ENCODE measurements at places on chromosomes 6 and 20.

DNA sequence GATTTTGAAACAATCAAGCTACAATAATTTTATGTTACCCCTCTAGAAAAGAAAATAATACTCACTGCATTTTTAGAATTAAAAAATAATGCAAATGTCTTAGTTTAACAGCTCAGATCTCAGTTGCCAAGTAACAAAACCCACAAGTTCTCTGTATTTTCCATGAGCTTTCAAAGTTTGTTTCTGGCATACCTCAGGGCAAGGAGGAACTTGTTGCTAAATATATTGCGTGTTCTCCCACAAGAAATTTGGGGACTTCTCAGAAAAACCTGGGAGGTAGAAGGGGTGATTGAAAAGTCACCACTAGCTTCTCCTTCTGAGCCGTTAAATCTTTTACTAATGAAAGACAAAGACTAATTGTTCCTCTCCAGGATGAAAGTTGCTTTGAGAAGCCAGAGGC lies 236.8 kb upstream of the MARCKS start:
- DNase-seq: no peak

- no peak for DNase-seq
Measured at GRCh38 chr6:136640132-136640915, 90.1 kb upstream of the MAP7 start.

DNA sequence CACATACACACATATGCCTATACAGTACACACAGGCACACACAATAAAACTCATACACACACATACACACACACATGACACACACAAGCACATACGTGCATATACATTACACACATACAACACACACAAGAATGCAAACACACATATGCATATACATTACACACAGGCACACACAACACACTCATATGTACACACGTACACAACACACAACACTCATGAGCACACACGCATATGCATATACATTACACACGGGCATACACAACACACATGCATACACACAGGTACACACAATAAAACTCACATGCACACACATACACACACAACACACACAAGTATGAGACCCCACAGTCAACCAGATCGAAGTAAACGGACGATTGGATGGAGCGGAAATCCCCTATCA lies 238.2 kb downstream of the ERMARD start:
- no peak for DNase-seq

GRCh38 chr6:159914565-159914923 lies 23.8 kb downstream of the MAS1 start:
- no peak for DNase-seq

DNA sequence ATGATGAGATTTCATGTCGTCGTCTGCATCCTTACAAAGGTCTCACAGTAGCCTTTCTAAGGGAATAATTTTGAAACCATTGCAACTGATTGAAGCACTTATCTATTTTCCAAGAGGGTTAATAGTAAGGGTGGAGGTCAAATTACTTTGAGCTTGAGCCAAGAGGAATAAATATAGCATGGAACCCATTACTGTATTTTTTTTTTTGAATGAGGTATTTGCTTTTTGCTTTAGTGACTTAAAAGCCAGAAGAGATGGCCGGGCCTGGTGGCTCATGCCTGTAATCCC lies 78.3 kb downstream of the SCAND1 start:
- no peak for DNase-seq

GRCh38 chr6:105214668-105215067 lies 34.9 kb upstream of the POPDC3 start:
- no peak for DNase-seq

DNA sequence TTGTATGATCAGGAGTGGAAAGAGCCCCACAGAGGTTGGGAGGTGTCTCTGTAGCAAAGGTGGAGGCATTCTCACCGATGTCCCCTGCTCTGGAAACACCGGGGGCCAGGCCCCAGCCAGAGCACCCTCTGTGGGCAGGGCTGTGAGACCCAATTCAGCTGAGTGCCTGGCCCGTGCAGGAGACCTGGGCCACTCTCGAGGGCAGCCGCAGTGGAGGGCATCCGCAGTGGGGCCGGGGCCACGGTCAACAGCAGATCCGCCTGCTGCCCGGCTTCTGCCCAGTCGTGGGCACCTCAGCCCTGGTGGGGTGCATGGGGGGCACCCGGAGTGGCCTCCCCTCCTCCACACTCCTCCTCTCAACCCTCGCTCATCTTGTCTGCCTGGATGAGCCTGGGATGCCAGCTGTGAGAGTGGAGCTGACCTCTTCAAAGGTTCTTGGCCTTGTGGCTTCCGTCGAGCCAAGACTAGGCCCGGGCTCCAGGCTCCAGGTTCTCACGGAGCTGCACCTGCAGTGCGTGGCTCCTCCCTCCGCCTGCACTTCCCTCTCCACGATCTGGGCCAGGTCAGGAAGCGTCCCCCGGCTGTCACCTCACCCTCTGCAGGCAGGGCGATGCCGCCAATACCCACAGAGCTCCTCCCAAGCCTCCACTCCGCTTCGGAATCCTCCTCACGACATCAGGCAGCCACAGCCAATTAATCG lies 134.8 kb downstream of the TAF4 start:
- no peak for DNase-seq

GRCh38 chr20:46994341-46994740 lies 99.7 kb downstream of the EYA2 start:
- no peak for DNase-seq

DNA sequence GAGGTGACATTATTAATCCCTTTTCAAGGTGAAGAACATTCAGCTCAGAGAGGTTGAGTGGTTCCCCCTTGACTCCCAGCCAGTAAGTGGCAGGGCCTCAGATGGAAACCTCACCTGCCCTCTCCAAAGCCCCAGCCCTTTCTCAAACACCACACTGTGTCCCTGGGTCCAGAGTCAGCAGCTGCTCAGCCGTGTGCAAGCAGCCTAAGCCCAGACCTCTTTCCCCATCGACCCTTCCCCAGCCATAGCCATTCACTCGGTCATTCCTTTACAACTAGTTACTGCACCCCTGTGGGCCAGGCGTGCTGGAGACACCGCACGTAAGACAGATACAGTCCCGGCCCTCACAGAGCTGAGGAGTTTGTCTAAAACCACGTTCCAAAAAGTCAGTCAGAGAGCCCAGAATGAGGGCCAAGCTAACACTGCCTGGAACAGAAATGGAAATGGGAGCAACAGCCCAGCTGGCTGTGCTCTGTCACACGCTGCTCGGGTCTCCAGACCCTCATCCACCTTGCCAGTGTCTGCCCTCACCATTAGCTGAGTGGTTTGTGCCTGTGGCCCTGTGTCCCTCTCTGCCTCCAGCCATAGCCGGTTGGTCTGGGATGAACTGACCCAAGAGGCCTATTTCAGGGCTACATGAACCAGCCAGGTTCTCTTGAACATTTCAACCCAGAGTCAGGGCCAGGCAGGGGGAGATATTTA lies 29.6 kb downstream of the ZC3H12D start:
- DNase-seq: no peak

GRCh38 chr20:21126581-21126870 lies 644 bp downstream of the KIZ start:
- no peak for DNase-seq

DNA sequence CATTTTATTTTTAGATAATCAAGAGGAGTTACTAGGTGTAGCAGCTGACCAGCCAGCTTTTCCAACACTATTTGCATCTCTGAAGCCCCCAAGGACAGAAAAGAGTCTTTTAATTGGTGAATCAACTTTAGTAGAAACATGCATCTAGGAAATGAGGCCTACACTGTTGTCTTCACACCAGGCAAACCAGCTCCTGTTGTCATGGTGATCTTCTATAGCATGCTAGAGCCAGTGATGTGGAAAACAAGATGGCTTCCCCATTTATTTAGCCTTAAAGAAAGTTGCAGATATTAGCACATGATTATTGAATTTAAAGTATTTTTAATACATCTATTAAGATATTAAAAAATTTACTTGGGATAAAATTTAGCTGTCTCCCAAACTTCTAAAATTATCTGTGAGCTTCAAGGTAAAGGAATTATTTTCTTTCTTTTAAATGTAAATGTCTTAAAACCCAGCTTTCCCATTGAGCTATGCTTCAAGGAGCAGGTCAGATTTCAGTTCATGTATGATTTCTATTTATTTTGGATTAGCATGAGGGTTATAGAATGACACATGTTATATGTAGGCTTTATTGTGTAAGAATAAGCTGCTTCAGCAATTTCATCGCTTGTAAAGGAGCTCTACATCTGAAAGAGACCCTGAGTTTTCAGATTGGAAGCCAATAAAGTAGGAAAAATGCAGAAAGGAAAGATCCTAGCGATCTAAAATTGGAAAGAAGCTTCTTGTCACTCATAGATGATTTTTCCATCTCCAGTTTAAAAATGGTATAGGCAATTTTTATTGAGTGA lies 564.9 kb upstream of the CITED2 start:
- no peak for DNase-seq

DNA sequence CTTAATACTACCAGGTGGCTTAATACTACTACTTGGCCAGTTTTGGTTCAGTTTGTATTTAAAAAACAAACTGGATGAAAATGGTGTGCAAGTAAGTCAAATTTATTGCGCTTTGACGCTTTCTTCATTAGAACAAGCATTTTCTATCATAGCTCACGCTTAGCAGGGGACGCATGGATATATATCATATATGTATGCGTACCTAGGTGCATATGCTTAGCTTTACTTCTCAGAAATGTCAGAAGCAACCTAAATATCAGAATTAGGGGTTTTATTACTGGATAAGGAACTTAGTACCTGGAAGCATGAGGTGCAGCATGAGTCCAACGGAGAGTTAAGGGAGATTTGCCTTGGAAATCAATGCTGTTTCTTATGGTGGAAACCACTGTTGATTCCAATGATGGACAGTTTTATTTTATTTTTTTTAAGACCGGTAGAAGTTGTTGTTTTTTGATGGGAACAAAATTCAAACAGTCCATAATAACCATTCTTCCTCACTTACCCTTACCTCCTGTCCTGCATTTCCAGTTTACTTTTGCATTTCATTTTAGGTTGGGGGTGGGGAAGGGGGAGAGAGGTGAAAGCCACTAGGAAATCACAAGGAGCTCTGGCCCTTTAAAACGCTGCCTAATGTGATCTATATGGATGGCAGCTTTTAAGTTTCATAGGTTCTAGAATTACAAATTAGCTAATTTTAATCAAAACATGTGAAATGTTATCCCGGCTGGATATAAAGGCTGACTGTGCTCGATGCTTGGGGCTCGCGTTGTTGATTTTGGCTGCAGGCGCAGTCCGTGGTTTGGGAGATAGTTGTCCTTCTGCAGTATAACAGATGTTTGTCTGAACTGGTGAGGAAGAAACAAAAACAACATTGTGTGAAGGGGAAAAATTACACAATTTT lies 2.1 kb downstream of the SOBP start:
- no peak for DNase-seq

DNA sequence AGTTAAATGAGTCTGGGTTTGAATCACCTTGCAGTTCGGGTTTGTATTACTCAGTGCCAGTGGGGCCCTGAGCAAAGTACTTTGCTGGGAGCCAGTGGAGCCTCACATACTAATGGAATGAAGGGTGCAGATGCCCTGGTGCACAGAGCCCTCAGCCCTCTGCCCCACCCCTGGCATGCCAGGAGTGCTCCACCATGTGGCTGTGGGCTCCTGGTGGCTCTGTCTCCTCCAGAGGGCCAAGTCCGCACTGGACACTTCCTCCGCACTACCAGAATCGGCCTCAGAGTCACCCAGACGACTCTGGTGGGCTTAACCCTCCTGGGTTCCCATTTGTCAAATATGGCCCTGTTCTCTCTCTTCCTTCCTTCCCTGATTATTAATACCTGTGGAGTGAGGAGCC lies 94.0 kb downstream of the STK35 start:
- no peak for DNase-seq

- no peak for DNase-seq
Measured at GRCh38 chr6:47483853-47484546, 6.4 kb downstream of the CD2AP start.

- no peak for DNase-seq
Measured at GRCh38 chr6:142332393-142333098, 30.7 kb downstream of the ADGRG6 start.

DNA sequence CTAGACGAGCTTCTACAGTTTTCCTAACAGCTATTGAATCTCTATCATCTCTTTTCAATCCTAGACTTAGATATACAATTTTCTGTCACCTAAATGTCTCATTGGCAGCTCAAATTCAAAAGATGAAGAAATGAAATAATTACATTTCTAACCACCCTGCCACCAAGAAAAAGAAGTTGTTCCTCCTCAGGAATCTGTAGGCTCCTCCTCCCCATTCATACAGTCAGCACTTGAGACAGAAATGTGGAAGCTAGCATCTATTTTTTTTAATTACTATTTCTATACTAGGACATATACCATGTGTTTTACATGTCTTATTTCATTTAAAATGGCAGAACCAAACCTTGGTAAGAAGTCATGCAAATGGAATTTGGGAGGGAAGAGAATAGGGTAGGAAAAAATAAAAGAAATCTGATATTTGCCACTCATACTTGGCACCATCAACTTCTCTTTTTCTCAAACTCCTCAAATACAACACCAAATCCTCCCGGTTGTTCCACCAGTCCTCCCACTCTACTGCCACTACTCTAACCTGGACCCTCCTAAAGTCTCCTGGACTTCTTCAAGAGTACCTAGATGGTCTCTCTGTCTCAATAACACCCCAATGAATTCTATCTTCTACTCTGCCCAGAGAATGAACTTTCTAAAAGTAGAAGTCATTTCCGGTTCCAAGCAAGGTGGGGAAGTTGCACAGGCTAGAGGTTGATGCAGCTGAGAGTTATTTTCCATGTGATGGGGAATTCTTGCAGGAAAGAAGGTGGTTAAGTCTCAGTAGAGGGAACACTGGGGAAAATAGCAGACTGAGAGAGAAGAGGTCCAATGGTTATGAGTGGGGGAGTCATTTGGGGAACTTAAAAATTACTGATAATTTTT lies 54.1 kb downstream of the ATXN1 start:
- DNase-seq: no peak

GRCh38 chr6:11584244-11584643 lies 46.7 kb downstream of the TMEM170B start:
- DNase-seq: no peak
